CD4-positive, alpha-beta memory T cell (primary cell): ENCODE measurements at places on chromosomes 3 and 15. TPM values are rescaled to one million over a fixed set of nuclear protein-coding genes. Genes with fewer than 3 reads are reported as not detected.

DISP2 gene
- not detected for polyA plus RNA-seq

GPD1L gene
- 20.6 TPM for polyA plus RNA-seq

GOLGA6D gene
- polyA plus RNA-seq: not detected

KBTBD13 gene
- not detected for polyA plus RNA-seq

IL16 gene
- 332 TPM for polyA plus RNA-seq

TFRC gene
- 21.7 TPM for polyA plus RNA-seq

PAK6 gene
- 0.53 TPM for polyA plus RNA-seq

TMEM207 gene
- not detected for polyA plus RNA-seq

CFAP20DC gene
- polyA plus RNA-seq: 0.08 TPM

PLA2G4F gene
- not detected for polyA plus RNA-seq

ZPLD1 gene
- not detected for polyA plus RNA-seq

GRM7 gene
- not detected for polyA plus RNA-seq

- no peak overlapping the region for H3K4me3 ChIP-seq
- H3K36me3 ChIP-seq: no peaks in the 10 kb centered on the region
- no peaks in the 10 kb centered on the region for H3K4me1 ChIP-seq
- no peak overlapping the region for H3K27ac ChIP-seq
These were observed 119.0 kb downstream of the SUCNR1 start for GRCh38 chr3:151992326-151993041.

DNA sequence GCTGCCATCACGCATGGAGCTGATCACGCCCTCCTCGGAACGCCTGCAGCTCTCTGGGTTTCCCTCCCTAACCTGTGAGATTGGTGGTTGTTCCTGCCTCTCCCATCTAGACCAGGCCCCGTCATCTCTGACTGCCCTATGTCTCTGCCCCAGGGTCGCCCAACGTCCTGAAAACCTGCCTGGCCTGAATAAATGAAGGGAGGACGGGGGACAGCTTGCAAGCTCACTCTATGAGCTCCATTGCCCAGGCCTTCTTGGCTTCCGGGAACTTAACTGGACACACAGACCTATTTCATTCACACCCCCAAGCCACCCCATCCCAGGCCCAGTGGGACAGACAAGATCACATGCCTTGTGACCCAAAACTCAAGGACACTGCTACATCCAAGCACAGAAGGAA lies 274.2 kb downstream of the XXYLT1 start:
- no peak for DNase-seq
- H3K4me1 ChIP-seq: no peaks in the 10 kb centered on the region
- no peak overlapping the region for H3K27ac ChIP-seq
- no peak overlapping the region for H3K4me3 ChIP-seq
- H3K27me3 ChIP-seq: no peaks in the 10 kb centered on the region

GRCh38 chr15:95247071-95247984 lies 1016.0 kb downstream of the MCTP2 start:
- DNase-seq: no peak
- no peaks in the 10 kb centered on the region for H3K27me3 ChIP-seq
- no peaks in the 10 kb centered on the region for H3K4me1 ChIP-seq
- H3K27ac ChIP-seq: no peak overlapping the region
- no peak overlapping the region for H3K4me3 ChIP-seq

GRCh38 chr15:96358821-96359615 lies 28.5 kb downstream of the NR2F2 start:
- no peak overlapping the region for H3K4me3 ChIP-seq
- no peak overlapping the region for H3K27ac ChIP-seq
- no peak for DNase-seq
- H3K36me3 ChIP-seq: no peaks in the 10 kb centered on the region

DNA sequence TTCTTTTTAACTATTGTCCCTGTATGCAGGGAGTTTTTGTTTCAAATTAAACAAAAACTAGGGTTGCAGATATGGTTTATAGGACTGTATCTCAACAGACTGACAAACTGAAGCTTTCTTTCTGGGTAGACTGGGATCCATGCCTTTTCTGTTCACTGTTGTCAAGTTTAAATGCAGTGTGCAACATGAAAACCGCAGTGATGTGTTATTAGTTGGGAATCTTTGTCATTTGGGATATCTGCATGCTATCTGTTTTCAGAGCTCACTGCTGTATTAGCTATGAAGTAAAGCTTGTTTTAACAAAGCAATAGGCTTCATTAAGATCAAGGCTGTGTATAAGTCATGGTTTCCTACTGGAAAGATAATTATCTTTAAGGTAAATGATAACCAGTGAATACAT lies 21.4 kb upstream of the MCF2L2 start:
- DNase-seq: no peak
- no peak overlapping the region for H3K27ac ChIP-seq
- H3K4me1 ChIP-seq: peaks cover 20% of the 10 kb centered on the region
- H3K27me3 ChIP-seq: no peaks in the 10 kb centered on the region

- no peaks in the 10 kb centered on the region for H3K27me3 ChIP-seq
- no peak overlapping the region for H3K27ac ChIP-seq
- no peak overlapping the region for H3K4me3 ChIP-seq
These were observed 50.9 kb downstream of the FAM98B start for GRCh38 chr15:38504680-38505467.

DNA sequence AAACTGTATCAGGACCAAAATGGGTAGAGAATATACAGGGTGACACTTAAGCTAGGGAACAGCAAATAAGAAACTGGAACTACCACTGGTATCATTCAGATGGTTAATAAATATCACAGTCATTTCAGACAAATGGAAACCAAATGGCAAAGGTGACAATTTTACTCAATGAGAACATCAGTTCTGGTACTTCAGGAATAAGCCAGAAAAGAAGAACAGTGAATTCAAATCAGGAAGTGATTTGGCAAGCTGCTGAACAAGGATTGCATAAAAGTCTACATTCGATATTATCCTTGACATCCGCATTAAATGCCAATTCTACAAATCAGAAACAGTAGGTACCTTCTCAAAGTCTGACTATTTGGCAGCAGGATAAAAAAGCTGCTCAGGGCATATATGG lies 23.5 kb upstream of the STIMATE start:
- H3K4me3 ChIP-seq: no peak overlapping the region
- H3K27ac ChIP-seq: no peak overlapping the region
- DNase-seq: no peak
- no peaks in the 10 kb centered on the region for H3K27me3 ChIP-seq

- H3K36me3 ChIP-seq: no peaks in the 10 kb centered on the region
- H3K4me1 ChIP-seq: no peaks in the 10 kb centered on the region
- no peak for DNase-seq
- H3K27ac ChIP-seq: no peak overlapping the region
- H3K4me3 ChIP-seq: no peak overlapping the region
- H3K27me3 ChIP-seq: no peaks in the 10 kb centered on the region
These were observed 13.6 kb upstream of the DENND6A start for GRCh38 chr3:57706462-57706861.

GRCh38 chr15:60721257-60721626 lies 242.3 kb upstream of the ICE2 start:
- DNase-seq: no peak
- no peaks in the 10 kb centered on the region for H3K36me3 ChIP-seq
- peak overlapping the region; percentile 42 for H3K4me3 ChIP-seq
- H3K4me1 ChIP-seq: peaks cover 62% of the 10 kb centered on the region

- no peak overlapping the region for H3K27ac ChIP-seq
- no peak overlapping the region for H3K4me3 ChIP-seq
- no peaks in the 10 kb centered on the region for H3K27me3 ChIP-seq
- H3K36me3 ChIP-seq: no peaks in the 10 kb centered on the region
- H3K4me1 ChIP-seq: no peaks in the 10 kb centered on the region
These were observed 95.4 kb downstream of the ABHD5 start for GRCh38 chr3:43786102-43786501.

GRCh38 chr3:113676261-113676660 lies 20.2 kb downstream of the USF3 start:
- no peak overlapping the region for H3K27ac ChIP-seq
- DNase-seq: no peak
- no peaks in the 10 kb centered on the region for H3K27me3 ChIP-seq
- H3K4me1 ChIP-seq: no peaks in the 10 kb centered on the region

GRCh38 chr3:119019767-119020518 lies 14.7 kb downstream of the IGSF11 start:
- no peak overlapping the region for H3K4me3 ChIP-seq
- no peaks in the 10 kb centered on the region for H3K4me1 ChIP-seq
- H3K27ac ChIP-seq: no peak overlapping the region
- H3K36me3 ChIP-seq: no peaks in the 10 kb centered on the region
- H3K27me3 ChIP-seq: no peaks in the 10 kb centered on the region

DNA sequence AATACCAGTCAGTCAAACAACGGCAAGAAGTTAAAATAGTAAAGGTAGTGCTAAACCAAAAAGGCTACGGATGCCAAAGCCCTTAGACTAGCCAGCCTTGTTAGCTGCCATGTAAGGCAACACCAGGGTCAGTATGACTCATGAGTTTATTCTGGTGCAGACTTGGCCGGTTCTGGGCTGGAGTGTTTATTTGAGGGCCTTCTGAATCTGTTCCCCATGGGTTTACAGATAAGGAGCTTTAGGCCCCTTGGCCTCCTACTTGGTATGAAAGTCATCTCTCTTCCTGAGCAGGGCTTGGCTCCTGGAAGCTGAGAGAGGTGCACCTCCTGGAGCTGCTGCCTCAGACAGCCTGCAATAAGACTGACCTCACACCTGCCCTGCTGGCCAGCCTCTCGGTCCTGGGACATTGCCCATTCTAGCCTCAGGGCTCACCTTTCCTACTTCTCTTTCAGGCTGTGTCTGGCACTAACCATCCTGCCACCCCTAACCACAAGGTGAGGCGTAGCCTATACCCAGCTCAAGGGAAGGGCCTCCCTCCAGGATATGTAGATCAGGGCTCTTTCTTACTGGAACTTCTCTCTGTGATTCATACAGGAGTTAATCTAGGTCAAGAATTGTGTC lies 10.4 kb upstream of the RTP1 start:
- no peaks in the 10 kb centered on the region for H3K4me1 ChIP-seq
- H3K36me3 ChIP-seq: no peaks in the 10 kb centered on the region
- H3K27me3 ChIP-seq: no peaks in the 10 kb centered on the region
- no peak for DNase-seq

- no peaks in the 10 kb centered on the region for H3K27me3 ChIP-seq
- H3K36me3 ChIP-seq: no peaks in the 10 kb centered on the region
- no peaks in the 10 kb centered on the region for H3K4me1 ChIP-seq
- DNase-seq: no peak
- no peak overlapping the region for H3K27ac ChIP-seq
- H3K4me3 ChIP-seq: no peak overlapping the region
These were observed 118.1 kb downstream of the RPL22L1 start for GRCh38 chr3:170751899-170752293.

- no peaks in the 10 kb centered on the region for H3K27me3 ChIP-seq
- no peak overlapping the region for H3K4me3 ChIP-seq
- peaks cover 35% of the 10 kb centered on the region for H3K36me3 ChIP-seq
- H3K27ac ChIP-seq: no peak overlapping the region
These were observed 60.2 kb downstream of the VPS8 start for GRCh38 chr3:184872200-184872599.

GRCh38 chr3:42438758-42439157 lies 28.3 kb upstream of the LYZL4 start:
- no peaks in the 10 kb centered on the region for H3K4me1 ChIP-seq
- H3K27me3 ChIP-seq: no peaks in the 10 kb centered on the region
- no peak overlapping the region for H3K27ac ChIP-seq
- DNase-seq: no peak
- no peaks in the 10 kb centered on the region for H3K36me3 ChIP-seq

DNA sequence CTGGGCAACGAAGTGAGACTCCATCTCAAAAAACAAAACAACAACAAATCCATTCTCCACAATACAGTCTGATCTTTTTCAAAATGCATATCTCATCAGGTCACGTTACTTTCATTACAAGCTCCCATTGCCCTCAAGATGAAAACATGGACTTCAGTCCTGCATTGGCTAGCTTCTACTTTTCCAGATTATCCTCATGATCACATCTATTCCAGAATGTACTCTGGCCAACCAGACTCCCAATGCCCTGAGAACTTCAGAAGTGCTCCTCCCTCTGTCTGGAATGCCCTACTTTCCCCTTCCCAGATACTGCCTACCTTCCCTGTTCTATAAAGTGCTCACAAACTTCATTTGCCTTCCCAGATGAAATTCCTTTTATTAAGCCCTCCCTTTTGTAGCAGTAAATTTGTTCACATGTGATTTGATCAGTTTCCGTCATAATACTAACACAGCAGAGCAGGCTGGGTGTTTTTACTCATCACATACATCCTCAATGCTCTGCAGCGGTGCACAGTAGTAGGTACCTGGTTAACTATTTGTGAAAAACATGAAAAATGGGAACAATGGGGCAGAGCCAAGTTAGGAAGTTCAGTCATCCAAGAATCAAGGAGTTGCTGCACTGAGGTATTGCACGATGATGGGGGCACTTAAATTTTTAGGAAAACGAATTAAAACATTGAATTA lies 5.3 kb downstream of the RPL22L1 start:
- no peaks in the 10 kb centered on the region for H3K27me3 ChIP-seq
- peaks cover 28% of the 10 kb centered on the region for H3K36me3 ChIP-seq
- H3K4me3 ChIP-seq: no peak overlapping the region
- no peak overlapping the region for H3K27ac ChIP-seq

GRCh38 chr3:139127101-139127500 lies 82.4 kb upstream of the PRR23C start:
- no peak for DNase-seq
- no peaks in the 10 kb centered on the region for H3K27me3 ChIP-seq
- H3K36me3 ChIP-seq: no peaks in the 10 kb centered on the region
- H3K4me1 ChIP-seq: no peaks in the 10 kb centered on the region

- no peaks in the 10 kb centered on the region for H3K27me3 ChIP-seq
- H3K27ac ChIP-seq: no peak overlapping the region
- H3K36me3 ChIP-seq: no peaks in the 10 kb centered on the region
- H3K4me1 ChIP-seq: no peaks in the 10 kb centered on the region
These were observed 176.0 kb downstream of the APBA2 start for GRCh38 chr15:29061746-29062145.

DNA sequence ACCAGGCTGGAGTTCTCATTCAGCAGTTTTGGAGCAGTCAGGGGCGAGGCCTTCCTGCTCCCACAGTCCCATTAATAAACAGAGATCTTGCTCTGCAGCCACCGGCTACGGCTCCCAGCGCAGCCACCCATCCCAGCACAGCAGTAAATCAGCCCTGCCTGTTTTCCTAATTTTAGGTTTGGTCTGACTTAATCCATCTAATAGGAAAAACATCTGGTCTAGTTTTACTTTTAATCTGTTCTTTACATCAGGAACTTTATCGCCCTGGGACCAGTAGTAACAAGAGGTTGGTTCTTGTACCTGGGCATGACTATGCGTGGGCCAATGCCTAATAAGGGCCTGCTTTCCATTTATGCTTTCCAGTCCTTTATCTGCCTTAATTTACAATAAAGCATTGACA lies 264.0 kb upstream of the DPH6 start:
- H3K36me3 ChIP-seq: no peaks in the 10 kb centered on the region
- H3K4me1 ChIP-seq: no peaks in the 10 kb centered on the region
- no peak overlapping the region for H3K27ac ChIP-seq
- DNase-seq: no peak
- H3K27me3 ChIP-seq: no peaks in the 10 kb centered on the region
- no peak overlapping the region for H3K4me3 ChIP-seq

DNA sequence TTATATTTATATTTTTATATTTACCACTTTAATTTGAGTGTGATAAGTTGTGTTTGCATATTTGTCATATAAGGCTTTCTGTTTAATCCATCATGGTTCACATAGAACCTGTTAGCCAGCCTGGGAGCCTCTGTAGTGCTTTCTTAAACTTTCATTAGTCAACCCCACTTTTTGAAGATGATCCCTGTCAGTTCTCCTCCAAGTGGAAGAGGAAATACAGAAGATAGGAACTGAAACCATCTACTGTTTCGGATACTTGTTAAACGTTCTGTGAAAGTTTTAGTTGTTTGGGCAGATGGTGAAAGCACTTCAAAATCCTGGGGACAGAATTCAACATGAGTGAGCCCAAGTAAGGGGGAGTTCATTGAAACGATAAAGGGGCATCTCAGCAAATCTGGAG lies 4.6 kb upstream of the SAMMSON start:
- no peak overlapping the region for H3K4me3 ChIP-seq
- no peaks in the 10 kb centered on the region for H3K27me3 ChIP-seq
- no peaks in the 10 kb centered on the region for H3K36me3 ChIP-seq
- H3K27ac ChIP-seq: no peak overlapping the region
- no peaks in the 10 kb centered on the region for H3K4me1 ChIP-seq
- DNase-seq: no peak
